ENCODE measurements at places on chromosomes 16 and 17.

GRCh38 chr17:38510421-38511149, 82.3 kb downstream of the ARHGAP23 start:
- no peak for DNase-seq
- H3K4me3 ChIP-seq = no peak overlapping the region
- no peak overlapping the region for H3K27ac ChIP-seq
- no peaks in the 10 kb centered on the region for H3K4me1 ChIP-seq

DNA sequence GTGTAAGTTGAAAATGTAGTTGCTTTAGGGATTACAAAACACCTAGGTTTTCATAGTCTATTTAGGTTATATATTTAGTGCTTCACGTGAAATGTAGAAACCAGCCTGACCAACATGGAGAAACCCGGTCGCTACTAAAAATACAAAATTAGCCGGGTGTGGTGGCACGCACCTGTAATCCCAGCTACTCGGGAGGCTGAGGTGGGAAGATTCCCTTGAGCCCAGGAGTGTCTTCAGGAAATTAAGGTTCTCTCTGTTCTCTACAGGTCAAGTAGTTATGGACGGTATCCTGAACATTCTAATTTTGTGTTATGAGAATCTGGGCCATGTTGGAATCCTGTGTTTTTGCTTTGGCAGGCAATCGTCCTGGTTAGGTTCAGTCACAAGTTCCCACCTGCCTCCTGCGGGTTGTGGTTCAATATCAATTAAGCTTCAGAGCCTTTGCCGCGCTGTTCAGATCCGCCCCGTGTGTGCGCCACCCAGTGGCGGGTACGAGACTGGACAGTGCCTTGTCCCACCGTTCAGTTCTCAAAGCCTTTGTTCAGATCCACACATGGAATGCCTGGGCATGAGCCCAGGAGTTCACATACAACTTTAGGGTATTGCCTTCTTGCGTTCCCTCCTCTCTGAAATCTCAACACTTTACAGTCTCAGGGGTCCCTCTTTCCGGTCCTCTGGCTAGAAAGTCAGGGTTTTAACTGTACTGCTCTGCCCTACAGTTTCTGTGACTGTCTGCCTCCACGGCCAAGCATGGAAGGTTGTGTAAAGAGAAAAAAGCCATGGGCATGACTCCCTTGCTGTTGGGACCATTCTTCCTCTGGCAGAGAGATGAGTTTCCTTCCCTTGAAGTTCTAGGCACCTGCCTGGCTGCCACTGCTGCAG, 41.7 kb downstream of the HEATR6 start:
- H3K36me3 ChIP-seq = peaks cover 1% of the 10 kb centered on the region
- H3K4me3 ChIP-seq = no peak overlapping the region
- H3K27me3 ChIP-seq = no peaks in the 10 kb centered on the region
- H3K27ac ChIP-seq = no peak overlapping the region

DNA sequence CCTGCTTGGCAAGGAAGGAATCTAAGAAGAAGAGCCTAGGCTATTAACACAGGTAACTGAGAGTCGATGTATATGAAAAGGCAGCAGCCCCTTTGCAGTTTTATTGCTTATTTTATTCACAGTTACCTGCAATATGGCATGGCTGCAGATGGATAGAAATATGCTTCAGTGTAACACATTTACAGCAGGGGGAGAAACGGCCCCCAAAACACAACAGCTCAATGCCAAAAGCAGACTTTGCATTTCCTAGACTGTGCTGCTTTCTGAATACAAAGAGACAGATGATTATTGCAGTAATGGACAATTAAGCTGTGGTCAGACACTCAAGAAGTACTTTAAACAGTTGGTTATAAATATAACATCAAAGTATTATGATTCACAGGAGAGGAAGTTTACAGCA, 108.0 kb upstream of the CDH13 start:
- H3K4me3 ChIP-seq = no peak overlapping the region
- H3K4me1 ChIP-seq = no peaks in the 10 kb centered on the region
- DNase-seq = no peak
- H3K36me3 ChIP-seq = no peaks in the 10 kb centered on the region

DNA sequence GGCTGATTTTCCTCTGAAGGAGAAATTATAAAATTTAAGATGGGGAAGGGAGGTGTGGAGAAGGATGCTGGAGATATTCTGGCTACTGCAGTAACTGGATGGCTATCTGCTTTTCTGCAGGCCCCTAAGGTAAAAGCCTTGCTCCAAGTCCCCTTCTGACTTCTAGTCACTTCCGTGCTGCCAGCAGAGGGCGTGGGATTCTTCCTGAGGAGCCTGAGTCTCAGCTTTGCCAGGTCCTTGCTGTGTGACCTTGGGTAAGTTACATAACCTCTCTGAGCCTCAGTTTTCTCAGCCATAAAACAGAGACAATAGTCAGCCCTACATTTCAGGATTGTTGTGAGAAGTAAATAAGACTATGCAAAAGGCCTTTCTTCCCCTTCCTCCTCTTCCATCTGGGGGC, 24.3 kb upstream of the TMEM220 start:
- H3K27me3 ChIP-seq = no peaks in the 10 kb centered on the region
- H3K27ac ChIP-seq = no peak overlapping the region
- DNase-seq = no peak
- no peak overlapping the region for H3K4me3 ChIP-seq

GRCh38 chr17:69763503-69763902, 311.5 kb upstream of the KCNJ16 start:
- no peaks in the 10 kb centered on the region for H3K27me3 ChIP-seq
- DNase-seq = no peak
- H3K27ac ChIP-seq = no peak overlapping the region
- no peak overlapping the region for H3K4me3 ChIP-seq
- no peaks in the 10 kb centered on the region for H3K4me1 ChIP-seq

DNA sequence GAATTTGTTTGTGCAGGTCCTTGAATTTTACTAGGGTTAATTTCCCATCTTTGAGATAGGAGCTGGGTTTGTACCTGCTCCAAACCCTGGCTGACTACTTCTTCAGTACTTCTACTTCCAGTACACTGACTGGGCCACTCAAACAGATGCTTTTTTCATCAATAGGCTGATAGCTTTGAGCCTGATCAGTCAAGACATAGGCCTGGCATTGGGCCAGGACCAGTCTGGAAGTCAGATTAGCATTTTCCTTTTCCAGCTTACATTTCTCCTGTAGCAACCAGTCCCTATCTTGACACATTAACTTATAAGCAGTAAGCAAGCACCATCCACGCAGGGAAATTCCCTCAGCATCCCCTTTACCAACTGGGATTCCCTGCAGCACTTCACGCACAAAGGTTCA, 7.5 kb upstream of the TMEM101 start:
- H3K27ac ChIP-seq = no peak overlapping the region

GRCh38 chr16:47511882-47512281, 50.8 kb downstream of the PHKB start:
- DNase-seq = no peak
- H3K27me3 ChIP-seq = no peaks in the 10 kb centered on the region
- no peaks in the 10 kb centered on the region for H3K4me1 ChIP-seq
- no peak overlapping the region for H3K4me3 ChIP-seq

GRCh38 chr17:17401271-17401781, 75.5 kb upstream of the MED9 start:
- no peak overlapping the region for H3K4me3 ChIP-seq
- H3K36me3 ChIP-seq = no peaks in the 10 kb centered on the region
- no peak for DNase-seq
- no peaks in the 10 kb centered on the region for H3K27me3 ChIP-seq

DNA sequence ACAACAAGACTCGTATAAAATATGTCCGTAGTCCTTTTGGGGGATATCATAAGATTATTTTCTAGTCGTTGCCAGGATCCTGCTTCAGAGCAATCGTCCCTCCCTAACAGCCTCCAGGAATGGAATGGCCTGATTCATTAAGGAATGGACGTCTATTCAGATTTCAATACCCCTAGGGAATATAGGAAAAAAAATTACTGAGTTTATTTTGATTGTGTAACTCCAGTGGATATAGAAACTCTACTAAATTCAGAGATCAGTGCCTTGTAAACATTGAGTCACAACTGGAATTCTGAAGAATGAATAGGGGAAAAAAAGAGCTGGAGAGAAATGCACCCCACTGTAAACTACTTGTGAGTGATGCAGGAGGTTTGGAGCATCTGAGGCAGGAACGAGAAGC, 1171.5 kb upstream of the GOT2 start:
- no peak for DNase-seq
- no peaks in the 10 kb centered on the region for H3K27me3 ChIP-seq
- H3K4me3 ChIP-seq = no peak overlapping the region
- H3K36me3 ChIP-seq = no peaks in the 10 kb centered on the region
- no peak overlapping the region for H3K27ac ChIP-seq
- no peaks in the 10 kb centered on the region for H3K4me1 ChIP-seq

- peak overlapping the region; percentile 61 for H3K4me3 ChIP-seq
- H3K27me3 ChIP-seq = no peaks in the 10 kb centered on the region
- H3K27ac ChIP-seq = peak overlapping the region; percentile 79
- peaks cover 61% of the 10 kb centered on the region for H3K4me1 ChIP-seq
Measured at GRCh38 chr17:68238164-68238870, 9.5 kb upstream of the AMZ2 start.

DNA sequence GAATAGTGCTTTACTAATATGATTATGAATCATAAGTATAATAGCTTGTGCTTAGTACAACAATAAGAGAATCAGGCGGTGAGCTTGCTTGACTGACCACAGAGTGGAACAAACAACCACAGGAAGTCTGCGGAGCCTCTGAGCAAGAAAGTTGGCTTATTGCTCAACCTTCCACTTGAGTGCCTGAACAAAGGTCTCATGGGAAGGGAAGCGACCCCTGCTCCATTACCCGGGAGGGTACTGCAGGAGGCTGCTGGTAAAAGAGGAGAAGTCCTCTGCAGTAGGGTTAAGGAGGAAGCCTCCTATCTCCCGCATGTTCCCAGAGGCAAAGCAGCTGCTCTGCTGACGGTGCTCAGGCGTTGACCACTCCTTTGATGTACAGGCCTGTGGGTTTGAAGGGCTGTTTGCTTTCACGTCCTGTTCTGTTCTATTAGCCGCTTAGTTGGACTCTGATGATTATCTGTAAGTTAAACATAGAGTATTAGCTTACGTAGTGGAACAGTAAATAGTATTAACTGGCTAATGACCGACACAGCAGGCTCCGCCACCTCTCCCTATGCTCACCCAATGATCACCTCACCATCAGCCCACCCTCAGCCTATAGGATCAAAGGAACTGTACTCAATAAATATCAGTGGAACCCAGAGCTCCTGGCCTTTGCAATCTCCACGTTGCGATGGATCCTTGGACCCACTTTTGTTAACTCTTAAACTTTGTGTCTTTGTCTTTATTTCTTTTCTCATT, 17.5 kb downstream of the ALOX15B start:
- H3K27ac ChIP-seq = no peak overlapping the region
- no peaks in the 10 kb centered on the region for H3K36me3 ChIP-seq
- no peaks in the 10 kb centered on the region for H3K4me1 ChIP-seq
- DNase-seq = no peak

- H3K36me3 ChIP-seq = no peaks in the 10 kb centered on the region
- H3K27me3 ChIP-seq = no peaks in the 10 kb centered on the region
- H3K4me3 ChIP-seq = no peak overlapping the region
- H3K27ac ChIP-seq = no peak overlapping the region
- DNase-seq = no peak
Measured at GRCh38 chr16:50606431-50607050, 58.3 kb downstream of the NKD1 start.

GRCh38 chr17:78828470-78829185, 12.0 kb downstream of the USP36 start:
- no peak overlapping the region for H3K4me3 ChIP-seq
- H3K27ac ChIP-seq = no peak overlapping the region
- peaks cover 43% of the 10 kb centered on the region for H3K36me3 ChIP-seq
- H3K4me1 ChIP-seq = no peaks in the 10 kb centered on the region
- DNase-seq = no peak

GRCh38 chr17:16943541-16944333, 28.2 kb downstream of the TNFRSF13B start:
- H3K27ac ChIP-seq = no peak overlapping the region
- H3K4me1 ChIP-seq = no peaks in the 10 kb centered on the region
- H3K4me3 ChIP-seq = no peak overlapping the region
- DNase-seq = no peak
- H3K36me3 ChIP-seq = no peaks in the 10 kb centered on the region

DNA sequence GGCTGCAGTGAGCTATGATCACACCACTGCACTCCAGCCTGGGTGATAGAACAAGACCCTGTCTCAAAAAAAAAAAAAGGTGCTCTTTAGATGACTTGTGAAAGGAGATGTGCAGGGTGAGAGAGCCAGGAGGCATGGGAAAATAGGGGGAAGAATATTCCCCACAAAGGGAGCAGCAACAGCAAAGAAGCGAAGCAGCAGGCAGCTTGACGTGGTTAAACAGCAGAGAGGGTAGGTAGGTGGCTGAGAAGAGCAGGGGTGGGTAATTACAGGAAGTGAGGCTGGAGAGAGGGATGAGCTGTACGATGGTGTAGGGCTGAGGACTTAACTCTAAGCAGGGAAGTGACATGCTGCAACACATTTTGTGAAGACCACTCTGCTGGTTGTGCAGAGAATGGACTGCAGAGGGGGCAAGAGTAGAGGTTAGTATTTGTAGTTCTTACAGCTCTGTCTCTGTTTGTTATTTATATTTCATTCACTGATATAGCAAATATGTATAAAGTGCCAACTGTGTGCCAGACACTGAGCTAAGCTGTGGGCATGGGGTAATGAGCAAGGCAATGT, 1.6 kb downstream of the HEATR3 start:
- peak; percentile 42 for DNase-seq
- peaks cover 17% of the 10 kb centered on the region for H3K4me1 ChIP-seq

GRCh38 chr16:11161974-11162373, 94.0 kb downstream of the SOCS1 start:
- DNase-seq = no peak
- no peak overlapping the region for H3K27ac ChIP-seq
- H3K27me3 ChIP-seq = no peaks in the 10 kb centered on the region
- no peak overlapping the region for H3K4me3 ChIP-seq
- no peaks in the 10 kb centered on the region for H3K36me3 ChIP-seq

DNA sequence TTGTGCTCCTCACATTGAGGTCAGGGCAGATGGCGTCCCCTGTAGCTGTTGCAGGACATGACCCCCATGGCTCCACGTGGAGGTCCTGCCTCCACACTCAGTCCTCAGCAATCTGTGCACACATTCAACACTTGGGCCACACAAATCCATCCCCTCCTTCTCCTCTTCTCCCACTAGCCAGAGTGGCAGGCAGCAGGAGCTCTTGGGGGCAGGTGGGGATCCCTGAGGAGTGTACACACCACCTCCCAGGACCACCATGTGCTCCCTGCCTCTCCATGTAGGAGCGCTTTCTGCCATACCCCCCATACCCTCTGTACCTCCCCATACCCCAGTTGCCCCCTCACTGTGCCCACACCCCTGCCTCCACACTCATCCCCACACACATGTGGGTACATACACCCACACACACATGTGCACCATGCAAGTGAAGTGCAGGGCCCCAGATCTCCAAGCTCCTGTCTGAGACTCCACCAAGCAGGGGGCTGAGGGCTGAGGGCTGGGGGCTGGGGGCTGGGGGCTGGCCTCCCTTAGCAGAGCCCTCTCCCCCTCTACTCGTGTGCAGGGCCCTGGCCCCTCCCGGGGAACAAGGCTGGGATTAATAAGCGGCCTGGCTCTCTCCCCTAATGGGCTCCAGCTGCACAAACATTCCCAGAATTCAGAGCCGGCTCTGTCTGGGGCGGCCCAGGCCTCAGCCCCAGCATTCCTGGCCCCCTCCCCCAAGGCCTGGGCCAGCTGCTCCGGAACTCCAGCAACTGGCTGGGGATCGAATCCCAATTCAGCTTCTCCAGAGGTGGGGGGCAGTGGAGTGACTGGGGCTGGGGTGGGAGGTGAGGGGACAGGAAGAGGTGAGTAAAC, 48.2 kb upstream of the MEIOC start:
- no peaks in the 10 kb centered on the region for H3K36me3 ChIP-seq
- no peak for DNase-seq
- no peak overlapping the region for H3K27ac ChIP-seq
- H3K27me3 ChIP-seq = no peaks in the 10 kb centered on the region
- H3K4me1 ChIP-seq = no peaks in the 10 kb centered on the region
